ENCODE measurements at places on chromosomes 11 and 22.

- DNase-seq = no peak
Observed at GRCh38 chr11:118846181-118846935, 37.3 kb upstream of the CXCR5 start.

- DNase-seq = peak; percentile 74
Observed at GRCh38 chr11:393219-394033, 583 bp upstream of the PKP3 start.

GRCh38 chr11:100769165-100769564 lies 82.1 kb downstream of the ARHGAP42 start:
- no peak for DNase-seq

GRCh38 chr11:19953909-19954308 lies 206.4 kb downstream of the DBX1 start:
- peak; percentile 84 for DNase-seq

- DNase-seq = peak; percentile 75
Observed at GRCh38 chr11:66124564-66124963, 54.5 kb downstream of the PACS1 start.

Measured in kidney tubule cell (primary cell).